ENCODE measurements at places on chromosomes 1 and 21.

DNA sequence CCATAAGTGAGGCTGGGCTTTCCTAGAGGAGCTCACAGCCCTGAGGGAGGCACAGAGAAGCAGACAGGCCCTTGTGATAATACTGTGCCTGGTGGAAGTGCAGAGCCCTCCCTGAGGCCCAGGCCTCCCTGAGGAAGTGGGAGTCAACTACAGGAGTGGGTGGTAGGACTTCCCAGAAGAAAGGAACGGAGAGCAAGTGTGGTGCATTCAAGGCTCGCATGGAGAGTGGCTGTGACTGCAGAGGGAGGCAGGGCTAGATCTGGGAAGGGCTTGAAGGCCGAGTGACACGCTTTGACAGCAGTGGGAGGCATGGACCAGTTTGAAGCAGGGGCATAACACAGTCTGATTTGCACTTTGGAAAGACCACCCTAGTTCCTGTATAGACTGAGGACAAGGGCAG is 37.3 kb downstream of the AZIN2 start:
- DNase-seq = no peak

DNA sequence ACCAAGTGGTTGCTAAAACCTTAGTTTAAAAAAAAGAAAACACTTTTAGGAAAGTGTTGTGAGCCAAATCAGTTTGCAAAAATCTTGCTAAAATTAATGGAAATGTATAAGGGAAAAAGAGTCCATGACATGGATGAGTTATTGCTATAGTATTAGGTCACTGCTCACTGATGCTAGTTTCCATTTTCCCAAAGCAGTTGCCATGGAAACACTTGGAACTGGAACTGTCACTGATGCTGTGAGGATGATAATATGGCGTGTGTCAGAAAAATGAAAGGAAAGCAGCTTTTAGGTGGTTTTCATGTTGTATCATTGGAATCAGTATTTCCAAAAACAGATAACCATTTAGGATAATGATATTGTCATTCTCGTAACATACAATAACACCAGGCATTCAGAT is 104.4 kb downstream of the PHTF1 start:
- DNase-seq = no peak

DNA sequence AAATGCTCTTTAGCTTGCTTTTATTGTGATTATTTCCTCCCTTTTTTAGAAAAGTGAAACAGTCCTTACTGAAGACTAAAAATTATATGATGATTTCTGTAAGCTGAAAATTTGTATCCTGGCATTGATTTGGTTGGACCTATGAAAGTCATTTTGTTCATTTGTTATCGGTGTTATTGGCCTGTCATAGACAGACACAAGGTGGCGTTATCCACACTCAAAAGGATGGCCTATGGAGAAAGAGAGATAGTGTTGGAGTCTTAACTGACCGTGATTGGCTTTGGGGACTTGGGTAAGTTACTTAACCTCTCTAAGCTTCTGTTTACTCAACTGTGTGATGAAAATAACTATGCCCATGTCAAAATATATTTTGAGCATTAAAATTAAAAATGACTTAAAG is 203.6 kb upstream of the CHODL start:
- DNase-seq = peak; percentile 45

DNA sequence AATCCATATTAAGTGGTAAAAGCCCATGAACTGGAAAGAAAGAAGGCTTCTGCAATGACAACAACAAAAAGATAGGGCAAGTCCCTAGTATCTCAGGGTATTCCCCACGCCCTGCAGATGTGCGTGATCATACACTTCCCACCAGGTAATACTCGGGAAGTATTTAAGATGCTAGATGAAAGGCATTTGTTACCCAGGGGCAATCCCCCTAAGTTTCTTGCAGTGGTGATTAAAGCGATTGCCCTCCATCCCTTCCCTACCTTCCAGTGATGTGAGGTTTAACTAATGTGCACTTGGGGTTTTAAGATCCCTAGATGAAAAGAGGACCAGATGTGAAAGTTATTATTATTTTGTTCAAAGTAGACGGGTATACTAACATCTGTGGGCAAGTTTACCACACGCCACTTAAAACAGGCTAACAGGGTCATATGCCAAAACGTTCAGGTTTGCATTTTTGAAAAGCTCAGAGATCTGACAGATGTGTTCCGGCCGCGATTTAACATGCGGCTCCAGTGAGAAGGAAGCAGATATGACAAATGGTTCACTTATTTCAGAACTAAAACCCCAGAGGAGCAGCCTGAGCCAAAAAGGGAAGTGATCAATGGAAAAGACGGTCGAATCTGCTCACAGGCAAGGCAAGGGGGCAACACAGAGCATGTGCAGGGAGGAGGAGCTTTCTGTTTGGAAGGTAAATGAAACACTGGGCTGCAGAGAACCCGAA is 17.4 kb downstream of the TIAM1 start:
- DNase-seq = no peak

GRCh38 chr1:236945002-236945401 is 59.2 kb downstream of the MT1HL1 start:
- DNase-seq = no peak

- no peak for DNase-seq
These were observed 43.7 kb downstream of the ITPKB start for GRCh38 chr1:226695335-226695900.

DNA sequence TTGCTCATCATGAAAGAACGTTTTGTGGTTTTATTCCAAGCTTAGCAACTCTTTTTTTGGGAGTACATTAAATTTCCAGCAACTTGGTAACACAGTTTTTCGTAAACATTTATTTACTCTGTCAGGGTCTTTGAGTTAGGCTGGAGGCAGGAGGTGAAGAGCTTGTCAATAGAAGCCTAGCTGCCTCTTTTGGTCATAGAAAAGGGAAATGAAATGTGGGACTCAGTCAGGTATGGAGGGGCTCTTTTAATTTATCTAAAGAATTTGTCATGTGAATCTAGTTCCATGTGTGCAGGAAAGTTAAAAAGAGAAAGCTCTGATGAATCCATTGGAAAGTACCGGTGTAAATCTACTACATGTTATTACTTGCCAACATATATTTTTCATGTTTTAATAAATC is 45.9 kb upstream of the PRMT6 start:
- DNase-seq = no peak

GRCh38 chr1:28602536-28603439 is 10.7 kb downstream of the RAB42 start:
- peak; percentile 77 for DNase-seq

GRCh38 chr1:89687254-89687653 is 54.3 kb downstream of the LRRC8C start:
- DNase-seq = no peak

DNA sequence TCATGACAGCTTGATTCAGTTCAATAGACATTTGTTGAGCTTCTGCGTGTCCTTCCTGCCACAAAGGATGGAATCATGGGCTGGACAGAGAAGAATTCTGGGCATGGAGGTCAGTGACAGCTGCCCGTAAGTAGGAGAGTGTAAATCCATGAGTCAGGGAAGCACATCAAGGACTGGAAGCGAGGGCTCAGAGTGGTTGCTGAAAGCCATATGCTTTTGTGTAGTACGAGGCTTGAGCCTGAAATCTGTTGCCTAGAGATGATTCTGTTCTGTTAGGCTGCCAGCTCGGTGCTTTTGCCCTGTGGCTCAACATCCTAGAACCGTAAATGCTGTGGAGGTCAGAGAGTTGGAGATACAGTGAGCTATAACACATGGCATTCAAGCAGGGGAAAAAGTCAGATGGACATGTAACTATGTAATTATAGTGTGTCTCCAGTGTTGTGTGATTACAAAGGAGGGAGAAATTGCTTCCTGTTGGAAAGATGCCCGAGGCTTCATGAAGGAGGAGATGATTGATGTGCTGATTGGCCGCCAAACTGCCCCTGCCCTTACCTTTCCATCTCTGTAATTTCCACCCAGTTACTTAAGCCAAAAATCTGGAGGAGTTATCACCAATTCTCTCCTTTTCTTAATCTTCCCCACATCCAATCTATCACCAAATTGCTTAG is 92.8 kb upstream of the CACNA1E start:
- no peak for DNase-seq

DNA sequence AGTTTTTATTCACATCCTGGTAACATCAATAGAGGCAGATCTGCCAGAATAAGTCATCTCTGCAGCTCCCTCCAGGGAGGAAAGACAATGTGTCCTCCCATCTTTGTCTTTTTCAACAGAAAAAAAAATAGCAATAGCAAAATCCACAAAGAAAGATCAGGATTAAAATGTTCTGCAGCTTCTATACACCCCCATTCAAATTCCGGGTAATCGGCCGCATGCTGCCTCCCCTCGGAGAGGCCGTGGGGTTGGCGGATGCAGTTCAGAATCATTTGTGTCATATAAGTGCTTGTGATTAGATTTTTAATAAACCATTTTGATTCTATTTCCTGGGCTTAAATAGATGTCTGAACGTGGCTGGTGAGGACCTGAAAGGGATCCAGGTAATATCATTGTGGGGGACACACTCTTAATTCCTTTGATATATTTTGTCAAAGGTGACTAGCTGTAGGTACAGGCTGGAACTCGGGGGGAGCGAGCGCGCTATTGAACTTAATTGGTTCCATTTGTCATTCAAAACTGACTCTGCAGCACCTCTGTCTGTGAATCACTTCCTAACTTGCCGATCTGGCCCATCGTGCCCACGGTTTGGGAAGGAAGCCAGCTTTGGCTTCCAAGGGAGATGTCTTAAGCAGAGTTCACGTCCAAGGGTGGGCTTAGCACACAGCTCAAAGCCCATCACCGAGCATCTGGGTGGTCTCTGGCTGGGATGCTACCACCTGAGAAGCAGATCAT is 85.6 kb upstream of the ARHGEF16 start:
- no peak for DNase-seq

GRCh38 chr1:24020025-24020424 is 39.9 kb upstream of the SRSF10 start:
- DNase-seq = no peak

DNA sequence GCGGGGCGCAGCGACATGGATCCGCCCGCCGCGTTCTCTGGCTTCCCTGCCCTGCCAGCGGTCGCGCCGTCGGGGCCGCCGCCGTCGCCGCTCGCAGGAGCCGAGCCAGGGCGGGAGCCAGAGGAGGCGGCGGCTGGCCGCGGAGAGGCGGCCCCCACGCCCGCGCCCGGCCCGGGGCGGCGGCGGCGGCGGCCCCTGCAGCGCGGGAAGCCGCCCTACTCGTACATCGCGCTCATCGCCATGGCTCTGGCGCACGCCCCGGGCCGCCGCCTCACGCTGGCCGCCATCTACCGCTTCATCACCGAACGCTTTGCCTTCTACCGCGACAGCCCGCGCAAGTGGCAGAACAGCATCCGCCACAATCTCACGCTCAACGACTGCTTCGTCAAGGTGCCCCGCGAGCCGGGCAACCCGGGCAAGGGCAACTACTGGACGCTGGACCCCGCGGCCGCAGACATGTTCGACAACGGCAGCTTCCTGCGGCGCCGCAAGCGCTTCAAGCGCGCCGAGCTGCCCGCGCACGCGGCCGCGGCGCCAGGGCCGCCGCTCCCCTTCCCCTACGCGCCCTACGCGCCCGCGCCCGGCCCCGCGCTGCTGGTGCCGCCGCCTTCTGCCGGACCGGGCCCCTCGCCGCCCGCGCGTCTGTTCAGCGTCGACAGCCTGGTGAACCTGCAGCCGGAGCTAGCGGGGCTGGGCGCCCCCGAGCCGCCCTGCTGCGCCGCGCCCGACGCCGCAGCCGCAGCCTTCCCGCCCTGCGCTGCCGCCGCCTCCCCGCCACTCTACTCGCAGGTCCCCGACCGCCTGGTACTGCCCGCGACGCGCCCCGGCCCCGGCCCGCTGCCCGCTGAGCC is 459 bp downstream of the FOXE3 start:
- DNase-seq = peak; percentile 12

DNA sequence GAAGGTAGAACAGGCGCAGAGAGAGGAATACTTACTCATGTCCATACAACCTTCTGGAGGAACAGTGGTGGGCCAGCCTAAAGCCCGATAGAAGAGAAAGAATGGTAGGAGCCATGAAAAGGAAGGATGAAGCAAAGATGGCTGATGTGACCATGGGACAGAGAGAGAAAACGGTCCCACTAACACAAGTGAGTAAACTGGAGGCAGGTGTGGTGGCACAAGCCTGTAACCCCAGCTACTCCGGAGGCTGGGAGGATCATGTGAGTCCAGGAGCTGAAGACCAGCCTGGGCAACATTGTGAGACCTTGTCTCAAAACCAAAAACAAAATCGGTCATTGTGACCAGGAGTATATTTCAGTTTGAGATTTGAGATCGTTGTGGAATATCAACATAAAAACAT is 49.4 kb downstream of the C1orf198 start:
- DNase-seq = no peak

DNA sequence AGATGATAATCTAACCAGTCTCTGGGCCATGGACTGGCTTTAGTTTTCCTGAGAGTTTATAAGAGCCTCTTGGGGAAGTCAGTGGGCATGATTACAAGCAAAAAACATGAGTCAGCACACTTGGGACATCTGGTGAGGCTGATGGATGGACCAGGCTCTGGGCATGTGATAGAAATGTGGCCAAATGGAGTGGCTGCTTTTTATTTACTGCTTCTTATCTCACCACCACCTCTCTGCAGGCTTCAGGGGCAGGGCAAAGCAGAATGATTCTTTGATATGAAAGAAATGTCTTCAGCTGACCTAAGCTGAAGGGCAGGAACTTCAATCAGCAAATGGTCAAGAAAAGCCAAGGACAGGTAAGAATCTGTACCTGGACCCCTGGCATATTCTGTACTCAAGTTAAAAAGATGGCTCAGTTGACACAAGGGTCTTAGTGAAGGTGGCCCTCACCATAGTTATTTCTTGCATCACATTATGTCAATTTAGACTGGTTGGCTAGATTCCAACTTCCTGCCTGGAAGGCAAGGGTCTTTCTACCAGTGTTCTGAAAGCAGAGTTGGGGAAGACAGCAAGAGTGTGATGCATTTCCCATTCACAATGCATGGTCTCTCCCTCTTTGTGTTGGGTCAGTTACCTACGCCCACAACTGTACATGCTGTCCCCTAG is 162.8 kb downstream of the FASLG start:
- peak; percentile 16 for DNase-seq

DNA sequence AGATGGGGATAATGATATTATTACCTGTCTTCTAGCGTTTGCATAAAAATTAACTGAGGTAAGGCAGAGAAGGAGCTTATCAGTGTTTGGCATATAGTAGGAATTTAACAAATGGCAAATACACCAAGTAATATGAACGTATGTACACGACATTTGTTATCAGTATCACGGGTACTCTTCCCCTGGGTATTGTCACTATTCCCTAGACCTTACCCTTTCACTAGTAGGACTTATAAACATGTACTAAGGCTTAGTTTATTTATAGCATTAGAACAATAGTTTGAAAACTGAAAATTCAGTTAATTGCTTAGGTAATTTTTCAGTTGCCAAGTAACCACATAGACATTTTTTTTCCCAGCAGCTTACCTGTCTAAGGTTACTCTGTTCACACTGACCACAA is 187.0 kb downstream of the KCTD3 start:
- DNase-seq = no peak

- DNase-seq = no peak
These were observed 141.8 kb upstream of the CSF3R start for GRCh38 chr1:36624466-36624865.

- no peak for DNase-seq
These were observed 1063.4 kb downstream of the PLA2G4A start for GRCh38 chr1:187891993-187892682.

GRCh38 chr1:59926381-59927123 is at the start of gene CYP2J2:
TSS of gene CYP2J2 (minus strand) at chr1:59926773. CDS start at chr1:59926746, 27 bp downstream.
- no peak for DNase-seq
